ENCODE measurements at places on chromosomes 2 and 18. TPM values are rescaled to one million over a fixed set of nuclear protein-coding genes. Genes with fewer than 3 reads are reported as not detected.
A peak's percentile ranks its signal among the peaks of the same experiment; 100 is the strongest.

GRCh38 chr2:121284463-121285449, at the start of gene TFCP2L1:
TFCP2L1 (minus strand) TSS chr2:121285202; CDS start chr2:121285109, 93 bp downstream.
- DNase-seq = no peak

DNA sequence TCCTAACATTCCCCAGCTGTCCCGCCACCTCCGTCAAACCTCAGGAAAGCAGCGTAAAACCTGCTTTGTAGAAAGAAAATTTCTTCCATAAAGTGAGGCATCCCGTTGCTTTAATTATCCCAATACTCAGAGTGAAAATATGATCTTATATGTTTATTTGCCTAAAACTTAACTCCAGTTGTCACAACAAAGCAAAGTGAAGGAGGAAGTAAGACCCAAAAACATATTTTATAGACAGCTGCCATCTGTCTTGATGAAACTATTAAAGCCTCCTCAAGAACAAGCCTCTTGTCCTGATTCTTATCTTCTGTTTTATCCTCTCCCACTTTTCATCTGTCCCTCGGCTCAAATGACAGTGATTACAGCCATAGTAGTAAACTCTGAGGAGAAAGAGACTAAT, 28.9 kb upstream of the LPIN2 start:
- no peak for DNase-seq

DNA sequence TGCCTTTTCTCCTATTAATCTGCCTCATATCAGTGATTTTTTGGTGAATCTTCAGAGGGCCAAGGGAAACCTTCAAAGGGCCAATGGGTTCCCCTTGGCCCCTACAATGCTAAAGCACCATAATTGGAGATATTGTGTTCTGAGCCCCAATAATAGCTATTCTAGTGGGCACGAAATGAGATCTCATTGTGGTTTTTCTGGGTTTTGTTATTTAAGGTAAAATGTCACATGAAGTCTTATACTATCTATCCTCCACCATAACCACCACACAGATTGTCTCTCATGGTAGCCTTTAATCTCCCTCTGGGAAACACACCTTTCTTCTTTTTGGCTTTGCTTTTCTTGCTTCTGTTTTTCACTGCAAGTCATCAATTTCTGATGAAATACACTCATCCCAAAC, 152.8 kb downstream of the B3GNT2 start:
- DNase-seq = no peak

DNA sequence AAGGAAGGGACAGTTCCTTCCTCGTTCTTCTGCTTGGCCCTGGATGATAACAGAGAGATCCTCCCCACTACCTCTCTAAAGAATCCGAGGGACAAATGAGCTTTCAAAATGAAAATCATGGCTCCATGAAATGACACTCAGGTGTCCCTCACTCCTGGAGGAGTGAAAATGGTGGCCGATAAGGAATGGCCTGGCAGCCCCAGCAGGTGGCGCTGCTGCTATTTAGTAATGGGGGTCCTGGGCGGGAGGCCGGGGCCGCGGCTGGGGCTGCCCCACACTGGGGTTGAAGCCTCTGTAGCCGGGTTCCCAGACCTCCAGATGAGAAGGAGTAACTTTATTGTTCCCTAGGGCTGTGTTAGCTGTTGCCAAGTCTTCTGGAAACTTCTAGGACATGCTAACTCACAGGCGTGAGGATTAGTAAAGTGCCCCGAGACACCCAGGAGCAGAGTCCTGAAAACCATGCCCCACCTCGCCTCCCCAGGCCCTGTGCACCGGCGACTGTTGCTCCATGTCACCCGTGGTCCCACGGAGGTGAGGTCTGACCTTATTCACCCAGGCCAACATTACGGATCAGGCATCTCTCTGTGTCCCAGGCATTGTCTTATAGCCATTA, 138.0 kb downstream of the CTIF start:
- DNase-seq = peak; percentile 35

Gene EN1
- total RNA-seq = not detected

Gene ACADL
- total RNA-seq = 0.17 TPM

GRCh38 chr2:18149660-18150246, 271.3 kb downstream of the KCNS3 start:
- DNase-seq = peak; percentile 66

Gene REG3A
- not detected for total RNA-seq

- DNase-seq = no peak
Measured at GRCh38 chr2:30403592-30404312, 43.3 kb upstream of the LCLAT1 start.

DNA sequence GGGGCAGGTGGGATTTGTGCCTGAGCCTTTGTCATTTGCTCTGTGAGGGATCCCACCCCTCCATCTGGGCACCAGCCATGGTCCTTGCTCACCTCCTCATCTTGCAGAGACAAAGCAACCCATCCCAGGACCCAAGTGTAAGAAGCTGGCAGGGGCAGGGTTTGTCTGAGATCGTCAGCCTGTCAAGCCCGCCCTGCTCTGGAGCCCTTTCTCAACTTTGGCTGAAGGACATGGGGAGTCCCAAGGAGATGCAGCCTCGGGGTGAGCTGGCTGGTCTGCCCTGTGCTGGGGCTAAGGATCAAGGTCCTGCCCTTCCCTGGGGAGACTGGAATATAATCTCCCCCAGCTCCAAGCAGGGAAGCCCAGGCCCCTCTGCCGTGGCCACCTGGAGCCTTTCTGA, 86.0 kb downstream of the CAPN13 start:
- DNase-seq = no peak

DNA sequence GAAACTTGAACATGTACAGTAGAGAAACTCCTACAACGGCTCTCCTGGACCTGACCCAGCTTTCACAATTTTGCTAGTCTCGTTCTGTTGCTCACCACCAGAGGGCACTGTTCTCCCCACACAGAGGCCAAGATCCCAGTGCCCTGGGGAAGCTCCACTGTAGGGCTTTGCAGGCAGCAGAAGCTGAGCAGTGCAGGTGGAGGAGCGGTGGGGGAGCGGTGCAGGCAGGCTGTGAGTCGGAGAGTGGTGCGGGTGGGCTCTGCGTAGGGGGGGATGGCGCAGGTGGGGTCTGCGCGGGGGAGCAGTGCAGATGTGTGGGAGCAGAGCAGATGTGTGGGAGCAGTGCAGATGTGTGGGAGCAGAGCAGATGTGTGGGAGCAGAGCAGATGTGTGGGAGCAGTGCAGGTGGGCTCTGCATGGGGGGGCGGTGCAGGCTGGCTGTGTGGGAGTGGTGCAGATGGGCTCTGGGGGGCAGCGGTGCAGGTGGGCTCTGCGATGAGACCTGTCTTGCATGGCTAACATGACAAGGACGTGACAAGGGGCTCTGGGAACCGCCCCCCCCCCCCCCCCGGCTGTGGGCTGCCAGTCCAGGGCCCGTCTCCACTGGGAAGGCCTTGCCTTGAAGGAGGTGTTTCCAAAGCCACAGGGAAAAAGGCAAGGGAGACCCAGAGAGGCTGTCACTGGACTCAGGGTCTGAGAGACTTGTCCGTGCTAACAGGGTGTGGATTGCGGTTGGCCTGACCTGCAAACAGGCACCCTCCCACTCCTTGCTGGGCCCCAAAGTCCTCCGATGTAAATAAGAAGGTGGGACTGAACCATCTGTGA, 7.3 kb downstream of the CYS1 start:
- peak; percentile 85 for DNase-seq

All from renal cortical epithelial cell (primary cell).